ENCODE measurements at places on chromosomes 6 and 20.

DNA sequence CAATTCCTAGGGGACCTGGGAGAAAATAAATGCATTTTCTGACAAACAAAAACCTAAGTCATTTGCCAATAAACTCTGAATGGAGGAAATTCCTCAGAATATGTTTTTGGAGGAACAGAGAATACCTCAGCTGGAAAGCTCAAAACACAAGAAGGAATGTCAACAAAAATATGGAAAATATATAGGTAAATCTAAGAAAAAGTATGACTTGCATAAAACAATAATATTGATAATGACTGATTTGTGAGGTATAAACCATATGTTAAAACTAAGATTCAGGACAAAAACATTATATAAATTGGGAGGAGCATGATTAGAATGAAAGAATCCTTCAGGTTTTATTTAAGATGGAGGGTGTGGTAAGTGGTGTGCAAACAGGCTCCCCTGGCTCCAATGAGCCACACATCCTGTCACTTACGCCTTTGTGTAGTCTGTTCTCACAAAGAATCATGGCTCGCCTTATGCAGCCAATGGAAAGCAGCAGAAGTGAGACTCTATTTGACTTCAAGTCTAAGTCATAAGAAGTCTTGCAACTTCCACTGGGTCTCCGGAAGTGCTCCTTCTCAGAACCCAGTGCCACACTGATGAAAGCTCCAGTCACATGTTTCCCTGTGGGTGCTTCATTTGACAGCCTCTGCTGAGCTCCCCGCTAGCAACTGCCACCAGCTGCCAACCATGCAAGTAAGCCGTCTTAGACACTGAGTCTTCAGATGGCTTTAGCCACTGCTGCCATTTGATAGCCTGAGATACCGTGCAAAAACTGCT lies 8.1 kb downstream of the CFAP61 start:
- DNase-seq, result no peak

- no peak for DNase-seq
Observed at GRCh38 chr6:54043360-54043759, 67.9 kb upstream of the MLIP start.

DNA sequence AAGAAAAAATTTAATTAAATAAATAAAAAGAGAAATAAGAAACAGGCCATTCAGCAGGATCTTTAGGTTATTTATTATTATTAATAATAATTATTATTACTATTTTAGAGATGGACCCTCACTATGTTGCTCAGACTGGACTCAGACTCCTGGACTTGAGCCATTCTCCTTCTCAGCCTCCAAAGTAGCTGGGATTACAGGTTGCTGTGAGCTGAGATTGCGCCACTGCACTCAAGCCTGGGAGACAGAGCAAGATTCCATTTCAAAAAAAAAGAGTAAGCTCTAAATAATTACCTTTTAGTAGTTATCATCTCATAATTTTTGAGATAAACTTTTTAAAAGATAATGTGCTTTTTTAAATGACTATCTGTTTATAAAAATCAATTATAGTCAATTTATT lies 1102.8 kb upstream of the GJE1 start:
- no peak for DNase-seq

DNA sequence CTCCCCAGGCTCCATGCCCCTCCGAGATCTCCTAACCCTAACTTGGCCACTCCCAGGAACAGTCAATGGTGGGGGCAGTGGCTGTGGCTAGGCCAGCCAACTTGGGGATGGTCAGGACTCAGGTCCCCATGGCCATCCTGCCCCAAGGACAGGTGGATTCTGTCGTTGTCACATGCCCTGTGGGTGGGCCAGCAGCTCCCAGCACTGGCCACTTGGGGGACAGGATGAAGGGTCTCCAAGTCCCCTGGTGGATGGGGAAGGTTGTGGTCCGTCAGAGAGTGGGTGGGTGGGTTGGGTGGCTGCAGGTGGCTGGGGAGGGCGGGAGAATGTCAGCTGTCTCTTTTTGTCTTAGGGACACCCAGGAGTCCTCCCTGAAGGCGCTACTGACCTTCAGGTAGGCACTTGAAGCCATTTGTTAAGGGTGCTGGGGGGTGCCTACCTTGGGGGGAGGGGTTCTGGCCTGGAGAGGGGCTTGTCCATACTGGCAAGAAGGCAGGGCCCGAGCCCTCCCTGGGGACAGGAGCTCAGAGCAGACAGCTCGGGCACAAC lies 5.5 kb downstream of the COL9A3 start:
- DNase-seq, result no peak

DNA sequence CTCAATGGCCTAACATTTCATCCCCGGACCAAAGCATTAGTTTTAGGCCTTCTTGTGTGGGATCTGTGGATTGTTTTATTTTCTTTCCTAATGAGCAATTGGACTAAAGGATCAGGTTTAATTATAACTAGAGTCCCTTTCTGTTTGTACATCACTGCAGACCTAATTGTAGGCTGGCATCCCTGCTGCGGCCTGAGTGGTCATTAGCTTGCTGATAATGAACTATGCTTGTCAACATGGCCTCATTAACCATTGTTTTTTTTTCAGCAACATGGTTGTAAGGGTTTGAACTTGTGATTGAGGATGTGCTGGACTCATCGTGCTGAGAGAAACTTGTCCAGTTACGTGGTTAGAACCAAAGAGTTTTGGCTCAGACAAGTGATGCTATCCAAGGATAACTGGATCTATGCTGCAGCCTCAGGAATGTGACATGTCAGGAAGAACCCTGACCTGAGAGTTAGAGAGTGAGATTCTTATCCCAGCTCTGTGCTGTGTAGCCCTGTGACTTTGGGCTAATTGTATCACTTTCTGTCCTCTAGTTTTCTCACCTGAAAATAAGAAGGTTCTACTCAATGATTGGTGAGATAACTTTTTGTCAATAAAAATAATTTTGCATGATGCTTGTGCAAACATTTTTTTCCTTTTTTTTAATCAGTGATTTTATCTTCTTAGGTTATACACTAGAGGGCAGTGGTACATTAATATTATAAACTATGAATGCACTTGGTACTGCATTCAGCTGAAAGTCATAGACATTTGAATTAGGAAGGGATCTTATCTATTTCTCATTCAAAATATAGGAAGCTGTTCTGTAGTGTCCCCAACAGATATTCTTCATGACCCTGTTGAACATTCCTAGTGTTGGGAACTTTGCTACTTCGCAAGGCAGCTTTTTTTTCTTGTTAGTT lies 140.9 kb downstream of the RNF144B start:
- DNase-seq, result no peak

- DNase-seq, result no peak
Observed at GRCh38 chr20:29790510-29790909, 1467.0 kb upstream of the DEFB115 start.

GRCh38 chr20:63055575-63056235 lies 48.9 kb upstream of the BHLHE23 start:
- no peak for DNase-seq
